ENCODE measurements at places on chromosomes 5 and 9.
A peak's percentile ranks its signal among the peaks of the same experiment; 100 is the strongest.

GRCh38 chr9:116627433-116627832 is 59.7 kb upstream of the TRIM32 start:
- DNase-seq: no peak

DNA sequence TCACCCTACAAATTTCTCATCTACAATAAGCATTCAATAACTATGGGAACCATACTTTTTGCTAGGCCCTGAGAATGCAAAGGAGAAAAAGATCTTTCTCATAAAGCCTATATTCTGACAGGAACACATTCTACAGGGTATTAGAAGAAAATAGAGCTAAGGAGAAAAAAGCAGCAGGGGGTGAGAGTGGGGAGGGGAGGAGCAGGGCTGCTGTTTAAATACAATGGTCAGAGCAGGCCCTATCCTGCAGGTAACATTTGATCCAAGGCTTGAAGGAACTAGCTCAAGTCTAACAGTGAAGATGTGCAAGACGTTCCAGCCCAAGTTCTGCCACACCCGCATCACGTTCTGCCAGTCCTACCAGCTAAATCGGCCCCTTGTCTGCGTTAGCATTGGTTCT is 89.7 kb downstream of the ELAVL2 start:
- no peak for DNase-seq

GRCh38 chr9:125902214-125902613 is 155.0 kb downstream of the PBX3 start:
- DNase-seq: no peak

DNA sequence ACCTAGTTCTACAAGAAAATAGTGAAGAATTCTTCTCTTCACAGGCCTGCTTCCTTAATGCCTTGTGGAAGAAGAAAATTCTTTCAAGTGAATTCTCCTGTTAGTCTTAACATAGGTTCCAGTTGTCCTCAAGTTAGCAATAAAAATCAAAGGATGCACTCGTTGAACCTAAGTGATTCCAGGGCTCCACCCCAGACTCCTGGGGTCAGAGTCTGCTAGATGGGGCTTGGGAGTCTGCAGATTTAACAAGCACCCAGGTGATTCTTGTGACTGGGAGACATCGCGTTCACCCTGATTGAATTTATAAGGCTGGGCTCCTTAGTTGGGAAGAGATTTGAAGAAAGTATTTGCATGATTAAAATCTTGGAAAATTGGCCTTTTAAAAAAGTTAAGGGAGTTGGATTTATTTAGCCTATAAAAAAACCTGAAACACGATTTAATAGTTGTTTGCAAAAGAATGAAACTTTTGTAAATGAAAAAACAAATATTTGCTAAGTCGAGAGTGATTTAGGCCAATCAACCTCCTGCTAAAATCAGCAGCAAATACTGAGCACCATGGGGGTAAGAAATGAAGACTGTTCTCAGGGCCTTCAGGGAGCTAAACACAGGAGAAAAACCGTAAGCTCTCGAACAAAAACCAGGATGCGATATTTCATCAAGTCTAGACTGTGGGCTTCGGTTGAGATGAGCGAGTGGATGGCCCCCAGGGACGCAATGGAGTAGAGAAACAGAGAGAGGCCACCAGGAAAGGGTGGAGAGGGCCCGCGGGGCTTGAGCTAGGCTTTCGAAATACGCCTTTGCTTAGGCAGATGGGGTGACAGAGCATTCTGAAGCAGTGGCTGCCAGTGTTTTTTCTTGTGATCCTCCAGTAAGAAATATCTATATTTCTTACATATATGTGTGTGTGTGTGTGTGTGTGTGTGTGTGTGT is 86.9 kb upstream of the TTC23L start:
- no peak for DNase-seq

DNA sequence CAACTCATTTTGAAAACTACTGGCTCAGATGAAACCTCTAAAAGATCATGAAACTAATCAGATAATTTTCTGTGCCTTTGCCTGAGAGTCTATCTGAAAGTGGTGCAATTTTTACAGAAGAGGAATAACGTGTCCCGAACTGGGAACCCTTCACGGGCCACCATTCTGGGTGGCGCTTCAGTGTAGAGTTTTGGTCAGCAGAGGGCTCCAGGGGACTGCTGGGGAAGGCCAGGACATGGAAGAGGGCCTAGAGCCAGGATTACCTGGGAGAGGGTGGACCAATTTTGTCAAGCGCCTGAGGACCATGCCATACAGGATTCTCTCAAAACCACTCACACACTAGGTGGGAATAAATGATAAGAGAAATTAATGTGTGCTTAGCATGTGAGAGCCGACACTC is 49.7 kb upstream of the PLEKHG4B start:
- no peak for DNase-seq

GRCh38 chr9:26947736-26948135 is 694 bp upstream of the PLAA start:
- no peak for DNase-seq

DNA sequence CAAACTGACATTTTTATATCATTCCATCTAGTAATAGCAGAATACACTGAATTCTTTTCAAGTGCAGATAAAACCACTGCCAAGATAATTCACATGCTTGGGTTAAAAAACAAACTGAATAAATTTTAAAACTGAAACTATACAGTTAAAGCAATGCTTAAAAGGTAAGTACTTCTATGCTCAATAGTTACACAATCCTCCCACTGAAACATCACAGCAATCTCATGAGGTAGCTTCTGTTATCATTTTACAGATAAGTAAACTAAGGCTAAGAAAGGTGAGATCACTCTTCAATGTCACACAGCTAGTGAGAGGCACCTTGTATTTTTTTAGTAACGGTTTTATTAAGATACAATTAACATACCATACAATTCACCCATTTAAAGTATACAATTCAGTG is 13.4 kb upstream of the GOLGA1 start:
- no peak for DNase-seq

DNA sequence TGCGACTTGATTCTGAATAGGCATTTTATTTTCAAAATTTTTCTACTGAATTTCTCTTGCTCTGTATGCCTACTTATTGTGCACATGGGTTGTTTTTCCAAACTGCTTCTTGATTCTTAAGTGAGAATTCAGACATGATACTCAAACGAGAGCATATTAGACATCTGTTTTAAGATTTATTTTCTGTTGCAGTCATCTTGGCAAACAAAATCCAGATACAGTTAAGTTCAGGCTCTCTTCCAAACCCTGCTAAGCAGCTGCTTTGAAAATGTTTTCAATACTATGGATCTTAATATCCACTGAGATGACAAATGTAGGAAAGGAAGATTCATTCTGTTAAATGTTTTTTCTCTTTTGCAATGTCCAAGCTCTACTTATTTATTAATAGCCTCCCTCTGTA is 4.5 kb downstream of the TMEM215 start:
- DNase-seq: no peak

- DNase-seq: no peak
Observed at GRCh38 chr9:16385590-16385989, 484.9 kb downstream of the BNC2 start.

DNA sequence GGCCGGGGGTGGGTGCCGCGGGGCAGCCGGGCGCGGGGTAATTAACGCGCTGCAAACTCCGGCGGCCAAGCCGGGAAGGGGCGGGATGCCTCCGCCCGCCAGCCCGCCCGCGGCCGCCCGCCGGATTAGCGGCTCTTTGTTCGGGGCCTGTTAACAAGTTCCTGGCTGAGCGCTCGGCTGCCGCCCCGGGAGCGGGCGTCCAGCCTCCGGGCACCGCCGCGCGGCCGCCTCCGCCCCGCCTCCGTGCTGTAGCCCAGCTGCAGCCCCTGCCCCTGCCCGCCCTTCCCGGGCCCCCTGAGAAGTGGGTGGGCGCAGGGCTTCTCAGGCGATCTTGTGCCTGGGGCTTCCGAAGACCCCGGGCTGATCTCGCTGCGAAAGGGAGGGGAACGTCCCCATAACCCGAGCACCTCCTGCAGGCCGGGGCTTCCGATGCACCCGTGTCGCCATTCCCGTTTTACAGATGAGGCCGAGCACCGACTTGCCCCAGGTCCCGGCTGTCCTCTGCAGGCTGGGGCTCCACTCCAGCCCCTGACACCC is 7.5 kb downstream of the UNC5A start:
- no peak for DNase-seq

- DNase-seq: no peak
Observed at GRCh38 chr5:31442058-31442745, 89.7 kb downstream of the DROSHA start.

- DNase-seq: no peak
Observed at GRCh38 chr9:128374221-128374675, 3.1 kb downstream of the URM1 start.

DNA sequence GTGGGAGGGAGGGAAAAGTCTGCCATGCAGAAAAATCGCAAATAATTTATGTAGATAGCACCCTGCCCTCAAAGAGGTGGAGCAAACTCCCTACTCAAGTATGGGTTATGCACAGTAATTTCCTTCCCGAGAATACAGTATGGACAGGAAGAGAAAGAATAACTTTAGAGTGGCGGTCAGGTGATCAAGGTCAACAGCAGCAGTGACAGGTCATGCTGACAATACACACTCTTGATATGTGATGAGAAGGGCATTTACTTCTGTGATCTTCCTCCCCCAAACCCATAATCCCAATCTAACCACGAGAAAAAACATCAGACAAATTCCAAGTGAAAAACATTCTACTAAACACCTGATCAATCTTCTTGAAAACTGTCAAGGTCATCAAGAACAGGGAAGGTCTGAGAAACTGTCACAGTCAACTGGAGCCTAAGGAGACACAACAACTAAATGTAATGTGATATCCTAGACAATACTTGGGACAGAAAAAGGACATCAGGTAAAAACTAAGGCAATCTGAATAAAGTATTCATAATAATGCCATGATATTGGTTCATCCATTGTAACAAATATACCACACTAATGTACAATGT is 11.7 kb downstream of the BICD2 start:
- no peak for DNase-seq

- DNase-seq: no peak
Observed at GRCh38 chr5:174559141-174559540, 165.2 kb upstream of the MSX2 start.

GRCh38 chr9:27595733-27596132 is 22.5 kb upstream of the C9orf72 start:
- no peak for DNase-seq

GRCh38 chr9:122118343-122119165 is 25.4 kb upstream of the TTLL11 start:
- DNase-seq: no peak

- no peak for DNase-seq
Observed at GRCh38 chr5:73176250-73176649, 3.3 kb downstream of the TMEM174 start.

- no peak for DNase-seq
Observed at GRCh38 chr5:152376886-152377285, 28.2 kb downstream of the NMUR2 start.

DNA sequence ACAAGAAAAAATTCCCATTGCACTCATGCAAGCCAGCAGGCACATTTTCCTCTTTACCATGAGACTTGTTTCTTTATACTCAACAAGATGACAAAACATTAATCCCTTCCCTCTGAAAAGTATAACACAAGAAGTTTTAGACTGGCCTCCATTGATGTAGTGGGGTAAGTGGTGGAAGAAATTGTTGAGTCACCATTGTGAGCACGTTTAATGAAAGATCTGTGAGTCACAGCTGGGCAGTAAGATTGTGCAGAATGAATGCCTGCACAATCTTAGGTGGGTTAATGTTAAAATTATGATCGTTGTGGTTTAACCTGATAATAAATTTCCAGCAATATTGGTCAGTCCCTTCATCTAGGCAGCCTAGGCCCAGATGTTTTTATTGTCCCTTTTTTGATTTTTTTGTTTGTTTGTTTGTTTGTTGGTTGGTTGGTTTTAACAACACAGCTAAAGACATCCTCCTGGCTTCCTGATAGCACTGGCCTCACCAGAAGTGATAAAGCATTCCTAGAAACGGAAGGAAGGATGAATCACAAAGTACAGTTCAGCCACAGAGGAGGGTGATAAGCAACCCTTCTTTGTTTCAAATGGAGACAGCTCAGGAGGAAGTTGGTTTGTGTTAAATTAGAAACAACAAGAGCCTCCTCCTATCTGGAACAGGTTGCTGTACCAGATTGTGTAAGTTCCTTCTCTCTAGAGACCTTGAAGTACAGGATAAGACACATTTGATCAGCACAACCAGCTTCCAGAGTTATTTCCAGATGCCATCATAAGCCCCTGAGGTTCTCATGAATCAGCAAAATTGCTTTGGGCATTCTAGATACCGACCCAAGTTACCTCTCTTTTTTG is 40.3 kb downstream of the SLC24A2 start:
- peak; percentile 6 for DNase-seq

DNA sequence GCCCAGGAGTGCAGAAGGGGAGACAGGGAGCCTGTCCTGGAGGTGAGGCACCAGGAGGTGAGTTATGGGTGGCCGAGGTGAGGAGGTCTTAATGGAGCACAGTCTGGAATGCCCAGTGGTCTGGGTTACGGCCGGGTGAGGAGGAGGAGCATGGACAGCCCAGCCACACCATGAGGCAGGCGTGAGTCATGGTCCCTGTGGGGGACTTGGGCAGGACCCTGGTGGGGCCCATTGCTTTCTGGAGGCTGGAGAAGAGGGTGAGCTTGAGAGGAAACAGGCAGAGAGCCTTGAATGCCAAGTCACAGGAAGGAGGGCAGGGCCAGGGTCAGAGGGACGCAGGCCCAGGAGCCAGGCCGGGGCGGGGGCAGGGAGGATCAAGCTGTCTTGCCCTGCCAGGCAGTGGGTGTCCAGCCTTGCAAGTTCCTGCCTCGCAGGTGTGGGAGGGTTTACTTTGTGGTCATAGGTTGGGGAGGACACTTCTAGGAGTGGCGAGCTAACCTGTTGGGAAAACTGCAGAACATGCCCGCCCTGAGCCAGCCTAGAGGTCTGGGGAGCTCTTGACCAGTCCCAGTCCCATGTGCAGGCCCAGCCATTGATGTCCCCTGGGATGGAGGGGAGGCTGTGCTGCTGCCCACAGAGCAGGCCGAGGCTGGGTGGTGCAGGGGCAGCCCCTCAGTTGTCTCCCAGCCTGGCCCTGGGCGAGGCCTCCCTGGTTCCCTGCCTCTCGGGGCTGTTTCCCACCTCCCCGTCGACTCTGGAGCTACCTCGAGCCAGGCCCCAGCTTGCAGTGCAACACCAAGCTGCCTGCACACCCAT is 2.8 kb downstream of the CACNA1B start:
- no peak for DNase-seq

- no peak for DNase-seq
Observed at GRCh38 chr9:130039528-130040147, 3.4 kb downstream of the FNBP1 start.

- DNase-seq: no peak
Observed at GRCh38 chr9:75138260-75139040, 50.1 kb downstream of the OSTF1 start.

DNA sequence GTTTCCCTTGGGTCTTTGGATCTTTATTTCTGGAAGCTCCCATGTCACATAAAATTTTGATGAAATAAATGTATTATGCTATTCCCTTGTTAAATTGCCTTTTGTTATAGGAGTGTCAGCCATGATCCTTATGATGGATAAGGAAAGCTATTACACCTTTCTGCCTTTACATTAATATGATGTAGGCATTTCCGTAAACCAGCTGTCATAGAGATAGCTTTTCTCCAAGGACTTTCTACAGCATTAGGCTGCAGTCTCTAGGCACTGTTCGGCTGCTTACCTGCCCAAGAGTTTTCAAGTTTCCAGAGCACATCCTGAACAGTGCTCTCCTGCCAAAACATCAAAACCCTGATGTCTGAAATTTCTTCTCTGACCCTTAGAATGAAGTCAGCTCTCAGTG is 87.4 kb downstream of the HAPLN1 start:
- DNase-seq: no peak
